ENCODE measurements at places on chromosomes 4 and X. TPM values are rescaled to one million over a fixed set of nuclear protein-coding genes. Genes with fewer than 3 reads are reported as not detected.

- no peak for ATAC-seq
These were observed 378.3 kb downstream of the PPP1R2C start for GRCh38 chrX:42399632-42400024.

GRCh38 chr4:145418739-145419138 lies 62.9 kb upstream of the SMAD1 start:
- ATAC-seq = no peak

DNA sequence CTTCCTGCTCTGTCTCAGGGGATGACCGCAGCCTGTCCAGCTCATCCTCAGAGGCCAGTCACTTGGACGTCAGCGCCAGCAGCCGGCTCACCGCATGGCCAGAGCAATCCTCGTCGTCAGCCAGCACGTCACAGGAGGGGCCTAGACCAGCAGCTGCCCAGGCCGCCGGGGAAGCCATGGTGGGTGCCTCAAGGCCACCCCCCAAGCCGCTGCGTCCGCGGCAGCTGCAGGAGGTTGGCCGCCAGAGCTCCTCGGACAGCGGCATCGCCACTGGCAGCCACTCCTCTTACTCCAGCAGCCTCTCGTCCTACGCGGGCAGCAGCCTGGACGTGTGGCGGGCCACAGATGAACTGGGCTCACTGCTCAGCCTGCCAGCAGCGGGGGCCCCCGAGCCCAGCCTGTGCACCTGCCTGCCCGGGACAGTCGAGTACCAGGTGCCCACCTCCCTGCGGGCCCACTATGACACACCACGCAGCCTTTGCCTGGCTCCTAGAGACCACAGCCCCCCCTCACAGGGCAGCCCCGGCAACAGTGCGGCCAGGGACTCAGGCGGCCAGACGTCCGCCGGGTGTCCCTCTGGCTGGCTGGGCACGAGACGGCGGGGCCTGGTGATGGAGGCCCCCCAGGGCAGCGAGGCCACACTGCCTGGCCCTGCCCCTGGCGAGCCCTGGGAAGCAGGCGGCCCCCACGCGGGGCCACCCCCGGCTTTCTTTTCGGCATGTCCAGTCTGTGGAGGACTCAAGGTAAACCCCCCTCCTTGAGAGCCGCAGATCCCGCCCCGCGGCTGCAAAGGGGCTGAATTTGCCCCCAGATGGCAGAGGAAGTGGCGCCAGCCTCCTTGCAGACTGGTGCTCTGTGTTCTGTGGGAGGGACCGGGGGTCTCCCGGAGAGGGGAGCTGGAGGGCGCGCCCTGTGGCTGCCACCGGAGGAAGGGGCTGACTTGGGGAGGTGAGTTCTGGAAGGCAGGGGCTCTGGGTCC lies 29.9 kb downstream of the DOK7 start:
- no peak for ATAC-seq

DNA sequence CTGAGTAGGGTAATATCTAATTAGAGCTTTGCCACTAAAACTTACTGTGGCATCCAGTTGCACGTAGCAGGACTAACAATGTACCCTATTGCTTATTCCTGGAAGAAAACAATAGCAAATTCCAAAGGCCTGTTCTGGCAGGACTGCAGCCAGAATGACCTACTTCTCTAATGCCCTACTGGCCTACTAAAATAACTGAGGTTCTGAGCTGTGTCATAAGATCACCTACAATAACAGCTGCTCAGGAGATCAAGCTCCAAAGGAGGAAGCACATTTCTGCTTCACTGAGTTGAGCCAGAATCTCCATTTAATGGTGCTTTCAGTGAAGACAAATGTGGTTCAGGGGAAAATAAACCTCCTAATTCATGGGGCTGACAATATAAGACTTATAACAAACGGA lies 42.2 kb upstream of the CXCL8 start:
- no peak for ATAC-seq

DNA sequence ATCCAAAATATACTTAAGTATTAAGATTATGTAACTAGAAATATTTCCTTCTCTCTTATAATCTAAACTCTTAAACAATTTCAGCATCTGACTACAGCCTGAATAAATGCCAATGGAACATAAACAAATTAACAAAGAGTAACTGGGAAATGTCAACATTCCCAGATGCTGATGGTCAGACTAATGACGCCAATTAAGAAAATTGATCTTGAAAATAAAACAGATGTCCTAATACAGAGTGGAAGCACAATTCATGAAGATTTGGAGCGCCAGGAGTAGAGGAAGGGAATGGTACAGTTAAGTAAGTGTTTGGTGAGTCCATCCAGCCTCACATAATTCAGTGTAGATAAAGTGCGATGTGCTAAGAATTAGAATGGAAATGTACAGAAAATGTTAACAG lies 203.7 kb upstream of the NWD2 start:
- ATAC-seq = no peak

- peak; percentile 75 for ATAC-seq
These were observed 200.2 kb upstream of the UGT8 start for GRCh38 chr4:114398410-114398809.

GRCh38 chr4:163976588-163976987 lies 482.1 kb downstream of the TMA16 start:
- ATAC-seq = no peak

GRCh38 chr4:1676605-1677525 lies 7.2 kb downstream of the FAM53A start:
- no peak for ATAC-seq

GRCh38 chr4:117224256-117224655 lies 138.9 kb upstream of the TRAM1L1 start:
- no peak for ATAC-seq

DNA sequence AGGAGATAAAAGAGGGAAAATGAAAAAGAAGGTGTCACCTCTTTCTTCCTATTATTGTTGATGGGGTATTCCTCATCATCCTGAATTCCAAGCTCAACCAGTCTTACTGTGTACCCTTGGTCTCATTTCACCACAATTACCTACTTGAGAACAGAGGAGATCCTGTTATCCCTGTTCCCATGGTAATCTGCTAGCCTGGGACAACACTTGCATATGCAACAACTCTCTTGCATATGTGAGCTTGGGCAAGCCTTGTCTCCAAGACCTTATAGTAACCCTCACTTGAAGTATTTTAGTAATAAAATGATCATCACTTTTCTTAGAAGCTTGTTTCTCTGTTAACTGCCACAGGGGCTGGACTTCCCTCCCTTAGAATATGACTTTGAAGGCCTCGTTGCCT lies 253.7 kb downstream of the NAP1L3 start:
- ATAC-seq = no peak

DNA sequence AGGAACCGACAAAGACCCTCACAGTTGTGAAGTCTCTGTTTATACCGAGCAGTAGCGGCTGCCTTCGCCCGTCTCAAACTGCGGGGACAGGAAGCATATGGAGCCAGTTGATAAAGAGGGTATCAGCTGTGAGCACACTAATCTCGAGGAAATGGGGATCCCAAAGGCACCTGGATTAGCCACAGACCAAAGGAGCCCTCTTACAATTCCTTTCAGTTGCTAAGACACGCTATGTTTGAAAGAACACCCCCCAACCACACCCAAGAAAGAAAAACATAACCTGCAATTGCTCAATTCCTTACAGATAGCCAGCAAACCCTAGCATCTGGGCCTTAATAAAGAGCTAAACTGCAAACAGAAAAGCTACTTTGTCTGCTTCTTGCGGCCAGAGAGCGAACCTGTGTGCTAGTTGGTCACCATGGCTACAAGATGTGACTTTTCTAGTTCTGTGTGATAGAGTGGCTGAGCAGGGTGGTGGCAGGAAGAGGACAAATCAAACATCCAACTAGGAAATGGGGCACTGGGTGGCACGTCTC lies 23.3 kb upstream of the CHRNA9 start:
- peak; percentile 10 for ATAC-seq

DNA sequence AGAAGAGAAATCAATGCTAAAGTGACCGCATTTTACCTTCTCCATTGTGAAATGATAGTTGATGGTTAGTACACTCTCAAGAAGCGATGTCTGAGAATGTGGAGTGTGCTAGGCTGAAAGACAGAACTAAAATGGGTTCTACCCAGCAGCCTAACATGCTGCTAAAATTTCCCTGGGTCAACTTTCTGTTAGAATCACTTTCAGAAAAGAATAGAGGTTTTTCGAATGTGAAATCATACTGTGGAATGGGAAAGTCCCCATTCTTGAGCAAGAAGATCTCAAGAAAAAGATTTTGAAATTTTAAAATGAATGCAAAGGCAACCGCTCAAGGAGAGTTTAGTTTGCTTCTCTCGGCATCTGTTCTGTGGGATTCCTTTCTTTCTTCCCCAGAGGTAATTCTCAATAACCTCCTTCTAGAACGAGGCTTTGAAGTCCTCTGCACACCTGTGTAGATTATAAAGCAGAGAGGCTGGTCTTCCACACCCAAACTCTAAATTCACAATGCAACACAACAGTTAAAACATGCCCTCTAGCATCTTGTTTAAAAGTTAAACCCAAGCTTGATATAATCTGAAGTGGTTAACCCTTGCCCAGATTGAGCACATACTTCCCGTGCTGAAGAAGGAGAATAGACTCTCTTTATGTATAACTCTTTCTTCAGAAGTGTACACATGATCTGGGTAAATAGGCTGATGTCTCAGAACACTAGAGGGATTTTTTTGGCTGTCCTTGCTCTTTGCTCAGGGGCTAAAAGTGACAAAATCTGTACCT lies 208.7 kb upstream of the KLF3 start:
- no peak for ATAC-seq

GRCh38 chrX:46913667-46914066 lies 1.4 kb downstream of the JADE3 start:
- no peak for ATAC-seq

DNA sequence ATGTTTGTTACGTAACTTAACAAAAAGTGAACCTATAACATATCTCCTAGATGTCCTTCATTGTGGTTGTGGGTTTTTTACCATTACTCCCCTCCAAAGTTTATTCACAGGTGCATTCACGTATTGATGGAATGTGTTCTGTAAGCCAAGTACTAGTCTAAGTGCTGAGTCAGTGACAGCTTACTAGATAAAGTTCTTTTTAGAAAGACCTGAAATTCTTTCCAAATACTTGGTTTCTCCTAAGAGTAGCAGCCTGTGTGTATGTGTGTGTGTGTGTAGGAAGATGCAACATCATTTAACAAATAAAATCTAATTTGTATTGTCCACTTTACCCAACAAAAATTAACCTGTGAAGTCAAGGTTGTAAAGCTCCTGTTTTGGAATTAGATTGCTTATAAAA lies 22.1 kb downstream of the NAP1L5 start:
- no peak for ATAC-seq

DNA sequence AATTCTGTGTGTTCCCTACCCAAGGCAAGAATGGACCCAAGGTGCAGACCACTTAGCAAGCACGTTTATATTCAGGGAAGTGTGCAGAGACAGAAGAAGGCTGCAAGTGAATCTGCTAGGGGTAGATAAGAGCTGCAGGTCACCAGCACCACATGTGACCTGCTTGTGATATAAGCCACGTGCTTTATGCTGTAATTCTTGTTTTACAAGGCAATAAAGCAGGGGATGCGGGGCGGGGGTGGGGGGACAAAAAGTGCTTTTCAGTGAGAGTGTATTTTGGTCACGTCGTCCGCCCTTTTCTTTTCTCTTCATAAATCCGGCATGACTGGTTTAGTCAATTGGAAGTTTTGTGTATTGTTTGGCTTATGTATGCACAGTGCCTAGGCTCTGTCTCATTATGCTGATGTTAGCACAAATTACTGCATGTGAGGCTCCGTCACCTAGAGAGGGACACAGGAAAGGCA lies 192.7 kb downstream of the RBMX2 start:
- no peak for ATAC-seq

DNA sequence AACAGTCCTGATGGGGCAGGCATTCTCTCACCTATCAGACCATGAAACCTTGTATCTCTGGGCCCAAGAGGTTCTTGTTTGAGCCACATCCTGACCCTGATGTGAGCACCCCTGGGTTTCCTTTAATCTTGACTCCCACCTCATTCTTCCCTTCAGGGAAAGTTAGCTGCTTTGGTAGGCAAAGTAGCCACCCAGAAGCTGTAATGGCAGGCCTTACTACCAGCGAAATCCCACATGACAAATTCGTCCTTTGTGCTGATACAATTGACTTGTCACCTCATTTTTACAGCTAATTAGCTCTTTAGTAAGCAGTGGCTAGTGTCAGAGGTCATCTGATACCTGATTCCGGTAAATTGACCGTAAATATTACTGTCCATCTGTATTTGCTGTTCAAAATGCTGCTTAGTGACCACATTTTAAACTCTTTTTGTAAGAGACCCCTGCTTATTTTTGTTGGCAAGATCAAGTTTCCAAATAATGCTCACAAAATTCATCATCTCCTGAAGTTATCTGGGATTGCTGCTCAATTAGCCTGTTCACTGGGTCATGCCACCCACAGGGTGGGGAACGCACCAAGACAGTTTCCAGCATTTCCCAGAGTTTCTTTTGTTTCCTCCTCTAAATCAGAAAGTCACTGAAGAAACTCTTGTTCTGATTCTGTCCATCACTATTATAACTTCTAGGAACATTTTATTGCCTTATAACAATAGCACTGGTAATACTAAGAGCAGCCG lies 329.7 kb downstream of the GPAT3 start:
- peak; percentile 16 for ATAC-seq

GRCh38 chrX:108132876-108133275 lies 41.3 kb downstream of the ATG4A start:
- ATAC-seq = no peak

DNA sequence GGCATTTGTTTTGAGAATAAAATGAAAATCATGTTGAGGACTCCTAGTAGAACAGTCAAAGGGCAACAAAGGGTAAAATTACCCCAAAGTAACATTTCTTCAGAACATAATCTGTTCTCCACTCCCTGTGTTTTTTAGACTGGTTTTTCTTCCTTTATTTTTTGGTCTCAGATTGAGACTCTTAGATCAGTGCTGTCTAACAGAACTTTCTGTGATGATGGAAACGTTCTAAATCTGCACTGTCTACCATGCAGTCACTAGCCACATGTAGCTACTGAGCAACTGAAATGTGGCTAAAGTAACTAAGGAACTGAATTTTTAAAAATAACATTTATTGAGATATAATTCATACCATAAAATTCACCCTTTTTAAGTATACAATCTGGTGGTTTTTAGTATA lies 19.8 kb downstream of the CASK start:
- ATAC-seq = no peak

DNA sequence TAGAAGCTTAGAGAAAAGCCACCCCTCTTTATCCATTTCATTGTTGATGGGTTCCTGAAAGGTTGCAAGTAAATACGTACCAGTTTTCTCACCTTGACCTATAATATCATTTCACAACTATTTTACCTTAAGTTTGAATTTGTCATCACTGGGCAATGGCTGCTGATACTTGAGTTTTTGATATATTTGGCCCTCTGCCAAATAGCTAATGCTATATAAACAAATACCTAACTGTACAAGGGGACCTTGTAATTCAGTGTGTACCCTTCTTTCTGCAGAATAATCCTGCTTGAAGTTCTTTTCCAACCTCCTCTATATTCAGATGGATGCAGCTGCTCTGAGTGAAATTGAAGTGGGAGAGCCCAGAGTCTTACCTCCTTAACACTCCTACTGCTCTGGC lies 19.0 kb upstream of the GLUD2 start:
- ATAC-seq = no peak

- ATAC-seq = no peak
These were observed 1568.9 kb upstream of the PABPC4L start for GRCh38 chr4:135770505-135770904.

- peak; percentile 40 for ATAC-seq
These were observed 159.5 kb upstream of the USP38 start for GRCh38 chr4:143025081-143025704.

The PARM1 gene
- 1.8 TPM for total RNA-seq

The HDX gene
- total RNA-seq = 3.8 TPM

The CYLC1 gene
- not detected for total RNA-seq

The CDX4 gene
- 0.22 TPM for total RNA-seq

The IQCM gene
- 0.25 TPM for total RNA-seq

The RNF150 gene
- 4.9 TPM for total RNA-seq

The COX7B2 gene
- total RNA-seq = not detected

The DKK2 gene
- total RNA-seq = 0.85 TPM

The ADH7 gene
- total RNA-seq = not detected

The ARX gene
- 2.3 TPM for total RNA-seq

Data from motor neuron (in vitro differentiated cells).